Astrocyte (in vitro differentiated cells and primary cell): ENCODE measurements at places on chromosomes 11 and 22. TPM values are rescaled to one million over a fixed set of nuclear protein-coding genes. Genes with fewer than 3 reads are reported as not detected.

GRCh38 chr11:2892215-2892966 is 6.8 kb upstream of the CDKN1C start:
- peak; percentile 28 for DNase-seq

The HTR3B gene
- not detected in 2 replicates for total RNA-seq

The PATE2 gene
- 0.16 TPM in 1 of 2 replicates, not detected in the other for total RNA-seq

The CRY2 gene
- 14.4 and 16.9 TPM in 2 replicates for total RNA-seq

The LIPT2 gene
- 2.0 and 3.5 TPM in 2 replicates for total RNA-seq

DNA sequence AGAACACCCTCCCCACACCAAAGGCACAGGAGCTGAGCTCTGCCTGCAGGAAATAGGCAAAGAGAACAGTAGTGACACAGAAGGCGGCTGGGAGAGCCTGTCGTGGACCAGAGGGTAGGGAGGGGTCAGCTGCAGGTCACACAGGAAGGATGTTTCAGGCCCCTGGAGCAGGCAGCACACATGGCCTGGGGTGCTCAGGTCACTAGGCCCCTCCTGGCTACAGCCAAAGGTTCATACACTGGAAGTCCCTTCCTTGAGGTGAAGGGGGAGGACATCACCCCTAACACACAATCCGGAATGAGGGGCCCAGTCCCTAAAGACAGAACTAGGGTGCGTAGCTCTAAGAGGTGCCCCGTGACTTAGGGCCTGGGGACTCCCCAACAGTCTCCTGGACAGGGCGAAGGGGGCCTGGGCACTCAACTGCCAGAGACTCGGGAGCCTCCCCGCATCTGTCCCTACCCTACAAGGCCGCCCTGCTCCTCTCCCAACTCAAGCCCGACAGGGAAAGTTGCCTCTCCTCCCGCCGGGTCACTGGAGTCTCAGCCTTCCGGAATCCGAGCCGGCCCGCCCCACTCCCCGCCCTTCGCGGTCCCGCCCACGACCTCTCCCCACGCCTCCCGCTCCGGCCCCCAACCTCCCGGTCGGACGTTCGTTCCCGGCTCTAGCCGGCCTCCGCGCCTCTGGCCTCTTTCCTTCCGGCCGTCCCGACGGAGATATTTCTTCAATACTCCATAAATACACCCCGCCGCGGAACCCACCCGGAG is at the start of gene CYB5R2:
CYB5R2 (minus strand) TSS at position 541 of the 764 bp plus-strand sequence. CDS start 675 bp downstream, outside the sequence.
- no peak for DNase-seq

DNA sequence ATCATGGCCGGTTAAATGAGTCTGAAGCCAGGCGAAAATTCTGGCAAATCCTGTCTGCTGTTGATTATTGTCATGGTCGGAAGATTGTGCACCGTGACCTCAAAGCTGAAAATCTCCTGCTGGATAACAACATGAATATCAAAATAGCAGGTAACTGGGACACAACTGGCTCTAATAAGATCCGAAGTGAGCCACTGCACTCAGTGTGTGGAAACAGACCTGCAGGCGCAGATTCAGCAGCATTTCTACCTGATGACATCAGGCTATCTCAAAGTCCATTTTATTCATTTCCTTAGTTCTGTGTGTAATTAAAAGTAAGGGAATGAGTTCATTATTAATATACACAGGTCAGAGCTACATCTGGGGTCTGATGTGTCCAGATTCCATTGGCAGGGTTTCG is 78.2 kb downstream of the PPP2R1B start:
- DNase-seq, result peak; percentile 16

- no peak for DNase-seq
These were observed 10.4 kb downstream of the OR52E6 start for GRCh38 chr11:5831196-5831829.

The SLC35F2 gene
- total RNA-seq, result 43.0 and 52.5 TPM in 2 replicates

The ZP1 gene
- 0.43 TPM in 1 of 2 replicates, not detected in the other for total RNA-seq

DNA sequence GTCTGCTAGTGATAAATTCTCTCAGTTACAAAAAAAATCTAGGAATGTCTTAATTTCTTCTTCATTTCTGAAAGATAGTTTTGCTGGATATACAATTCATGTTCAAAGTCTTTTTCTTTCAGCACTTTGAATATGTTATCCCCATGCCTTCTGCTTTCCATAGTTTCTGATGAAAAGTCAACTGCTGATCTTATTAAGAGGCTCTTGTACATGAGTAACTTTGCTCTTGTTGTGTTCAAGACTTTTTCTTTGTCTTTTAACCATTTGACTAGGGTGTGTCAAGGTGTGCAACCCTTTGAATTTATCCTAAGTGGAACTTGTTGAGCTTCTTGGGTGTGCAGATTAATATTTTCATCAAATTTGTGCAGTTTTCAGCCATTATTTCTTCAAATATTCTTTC is 22.1 kb upstream of the ACCSL start:
- DNase-seq, result no peak
